Right hindlimb (tissue), 1 donor: ENCODE measurements at places on chromosomes 7 and 10.

GRCh38 chr7:96823274-96823673 is 113.6 kb upstream of the SEM1 start:
- no peak for DNase-seq

- no peak for DNase-seq
Observed at GRCh38 chr7:112449353-112449752, 907 bp upstream of the IFRD1 start.

GRCh38 chr7:43612599-43613589 is 30.0 kb downstream of the STK17A start:
- DNase-seq, result no peak

DNA sequence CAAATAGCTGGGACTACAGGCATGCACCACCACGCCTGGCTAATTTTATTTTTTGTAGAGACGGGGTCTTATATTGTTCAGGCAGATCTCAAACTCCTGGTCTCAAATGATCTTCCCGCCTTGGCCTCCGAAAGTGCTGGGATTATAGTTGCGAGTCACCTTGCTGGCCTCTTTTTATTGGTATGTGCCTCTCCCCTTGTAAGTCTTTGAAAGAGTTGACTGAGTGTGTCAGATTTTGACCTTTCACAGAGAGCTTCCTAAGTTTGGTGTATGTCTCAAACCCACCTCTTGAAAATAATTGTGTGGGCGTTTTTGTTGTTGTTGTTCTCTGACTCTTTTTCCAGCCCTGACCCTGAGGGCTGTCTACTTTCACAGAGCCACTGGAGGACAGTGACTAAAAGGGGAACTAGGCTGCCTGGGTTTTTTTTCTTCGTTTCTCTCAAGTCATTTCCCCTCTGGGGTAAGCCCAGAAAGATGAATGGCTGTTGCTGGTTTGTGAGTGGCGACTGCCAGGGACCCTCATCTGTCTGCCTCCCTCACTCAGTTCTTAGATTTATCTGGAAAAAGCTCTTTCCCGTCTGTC is 262.8 kb downstream of the ZEB1 start:
- no peak for DNase-seq
